ENCODE measurements at places on chromosomes 11 and 22.

DNA sequence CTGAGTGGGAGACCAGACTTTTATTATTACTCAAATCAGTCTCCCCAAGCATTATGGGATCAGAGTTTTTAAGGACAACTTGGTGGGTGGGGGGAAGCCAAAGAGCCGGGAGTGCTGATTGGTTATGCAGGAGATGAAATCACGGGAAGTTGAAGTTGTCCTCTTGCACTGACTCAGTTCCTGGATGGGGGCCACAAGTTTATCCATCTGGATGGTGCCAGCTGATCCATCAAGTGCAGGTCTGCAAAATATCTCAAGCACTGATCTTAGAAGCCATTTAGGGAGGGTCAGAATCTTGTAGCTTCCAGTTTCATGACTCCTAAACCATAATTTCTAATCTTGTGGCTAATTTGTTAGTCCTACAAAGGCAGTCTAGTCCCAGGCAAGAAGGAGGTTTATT is 53.5 kb upstream of the LMO1 start:
- no peak for DNase-seq

DNA sequence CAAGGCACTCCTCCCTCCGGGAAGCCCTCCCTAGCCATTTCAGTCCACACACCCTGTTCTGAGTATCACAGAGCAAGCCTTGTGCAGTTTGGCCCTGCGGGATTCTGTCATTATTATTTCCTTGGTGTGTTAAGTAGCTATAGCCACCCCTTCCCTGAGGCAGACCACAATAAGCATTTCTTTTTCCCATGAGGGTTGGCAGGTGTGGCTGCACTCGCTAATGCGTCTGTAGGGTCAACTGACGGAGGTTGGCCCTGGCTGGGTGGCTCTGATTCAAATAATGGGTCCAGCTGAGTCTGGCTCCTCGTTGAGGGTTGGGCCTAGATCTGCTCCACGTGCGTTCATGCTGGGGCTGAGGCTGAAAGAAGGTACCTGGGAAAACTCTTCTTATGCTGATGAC is 5.1 kb downstream of the F2 start:
- no peak for DNase-seq

DNA sequence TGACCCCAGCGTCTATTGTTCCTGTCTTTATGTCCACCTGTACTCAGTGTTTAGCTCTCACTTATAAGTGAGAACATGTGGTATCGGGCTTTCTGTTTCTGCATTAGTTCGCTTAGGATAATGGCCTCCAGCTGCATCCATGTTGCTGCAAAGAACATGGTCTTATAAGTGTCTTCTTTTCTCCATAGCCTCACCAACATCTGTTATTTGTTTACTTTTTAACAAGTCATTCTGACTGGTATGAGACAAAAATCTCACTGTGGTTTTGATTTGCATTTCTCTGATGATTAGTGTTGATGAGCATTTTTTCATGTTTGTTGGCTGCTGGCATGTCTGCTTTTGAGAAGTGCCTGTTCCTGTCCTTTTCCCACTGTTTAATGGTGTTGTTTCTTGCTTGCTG is 21.7 kb upstream of the SLN start:
- no peak for DNase-seq

DNA sequence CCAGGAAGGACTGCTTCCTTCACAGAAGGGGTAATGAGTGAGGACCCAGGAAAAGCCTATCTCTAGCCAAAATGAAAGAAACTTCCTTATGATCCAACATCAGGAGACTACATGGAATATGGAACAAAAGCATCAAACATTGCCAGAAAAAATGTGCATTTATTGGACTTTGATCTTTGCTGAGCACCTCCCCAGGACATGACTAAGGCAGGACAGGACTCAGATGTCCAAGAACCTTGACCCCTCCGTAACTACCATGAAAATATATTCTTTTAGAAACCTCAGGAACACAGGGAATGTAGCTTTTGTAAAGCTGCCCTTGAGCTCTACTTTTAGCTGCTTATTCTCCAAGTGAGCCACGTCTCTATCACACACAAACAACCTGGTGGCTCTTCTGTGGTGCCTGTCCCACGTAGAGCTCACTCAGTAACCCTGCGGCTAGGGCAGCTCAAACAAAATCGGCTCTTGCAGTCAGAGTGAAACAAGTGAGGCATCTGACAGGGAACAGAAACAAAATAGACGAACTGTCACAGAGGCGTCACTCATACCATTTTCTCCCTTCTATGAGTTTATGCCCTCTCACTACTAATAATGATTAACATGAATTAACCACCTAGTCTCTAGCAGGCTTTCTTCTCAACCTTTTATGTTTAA is 471.5 kb upstream of the API5 start:
- no peak for DNase-seq

- DNase-seq = no peak
Measured at GRCh38 chr22:20115691-20116375, at the start of gene RANBP1. TSS of gene RANBP1 (plus strand) at chr22:20116104. CDS start at chr22:20116185, 81 bp downstream.

- DNase-seq = peak; percentile 67
Measured at GRCh38 chr22:24134090-24134846, 47.0 kb upstream of the SUSD2 start.

- no peak for DNase-seq
Measured at GRCh38 chr11:68194675-68195294, 18.3 kb downstream of the KMT5B start.

DNA sequence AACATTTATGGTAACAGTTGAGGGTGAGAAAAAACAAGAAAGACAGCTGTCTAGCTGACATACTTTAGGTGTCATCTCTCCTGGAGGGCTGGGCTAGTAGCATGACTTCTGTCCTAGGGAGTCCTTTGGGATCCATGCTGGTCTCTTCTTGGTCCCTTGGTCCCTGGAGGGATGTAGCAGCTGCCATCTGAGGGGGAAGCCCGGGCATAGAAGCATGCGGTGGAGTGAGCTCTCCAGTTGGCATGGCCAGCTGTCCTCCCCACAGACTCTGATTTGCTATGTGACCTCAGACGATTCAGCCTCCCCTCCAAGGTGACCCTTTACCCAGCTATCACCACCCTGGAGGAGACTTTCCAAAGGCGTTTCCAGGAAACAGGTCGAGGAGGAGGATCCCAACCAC is 28.7 kb downstream of the POU2F3 start:
- DNase-seq = no peak

- no peak for DNase-seq
Measured at GRCh38 chr11:17256512-17256911, 20.0 kb upstream of the NUCB2 start.

GRCh38 chr22:47807506-47807905 is 1045.1 kb downstream of the TBC1D22A start:
- DNase-seq = no peak

- no peak for DNase-seq
Measured at GRCh38 chr22:17733466-17733865, 40.8 kb downstream of the BID start.

DNA sequence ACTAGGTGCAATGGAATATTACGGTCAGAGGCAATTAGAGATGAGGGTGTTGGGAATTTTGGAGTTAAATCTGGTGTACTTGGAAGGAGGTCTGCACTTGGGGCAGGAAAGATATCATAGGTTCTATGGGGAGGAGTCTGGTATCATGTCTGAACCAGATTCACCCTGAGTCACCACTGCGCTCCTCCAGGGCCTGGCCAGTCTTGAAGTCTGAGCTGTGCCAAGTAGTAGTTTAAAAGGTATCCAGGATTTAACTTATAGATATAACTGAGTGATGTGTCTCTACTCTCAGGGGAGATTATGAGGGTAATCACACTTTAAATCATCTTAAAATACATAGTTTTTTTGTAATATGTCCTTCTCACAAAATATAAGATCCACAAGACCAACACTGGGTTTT is 6.6 kb downstream of the CNGA4 start:
- no peak for DNase-seq

DNA sequence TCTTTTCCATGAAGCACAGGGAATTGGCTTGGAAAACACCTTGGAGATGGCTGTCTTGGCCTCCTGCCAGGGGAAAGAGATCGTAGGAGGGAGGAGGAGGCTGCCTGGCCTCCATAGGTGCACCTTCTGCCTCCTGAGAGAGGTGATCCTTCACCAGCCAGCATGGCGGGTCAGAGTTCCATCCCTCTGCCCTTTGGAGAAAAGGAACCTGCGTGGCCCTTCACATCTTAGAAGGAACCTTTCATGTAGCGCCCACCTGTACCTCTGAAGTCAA is 58.2 kb upstream of the DRD2 start:
- no peak for DNase-seq

DNA sequence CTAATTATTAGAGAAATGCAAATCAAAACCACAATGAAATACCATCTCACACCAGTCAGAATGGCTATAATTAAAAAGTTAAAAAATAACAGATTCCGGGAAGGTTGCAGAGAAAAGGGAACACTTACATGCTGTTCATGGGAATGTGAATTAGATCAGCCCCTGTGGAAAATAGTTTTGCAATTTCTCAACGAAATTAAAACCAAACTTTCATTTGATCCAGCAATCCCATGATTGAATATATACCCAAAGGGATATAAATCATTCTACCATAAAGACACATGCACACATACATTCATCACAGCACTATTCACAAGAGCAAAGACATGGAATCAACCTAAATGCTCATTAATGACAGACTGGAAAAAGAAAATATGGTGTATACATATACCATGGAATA is 32.5 kb downstream of the NOX4 start:
- no peak for DNase-seq

All from CD4-positive, alpha-beta T cell treated with Interleukin-1 beta for 1 hour (primary cell).